Forelimb muscle (tissue), 1 donor: ENCODE measurements at places on chromosomes 6 and 20. TPM values are rescaled to one million over a fixed set of nuclear protein-coding genes. Genes with fewer than 3 reads are reported as not detected.

DNA sequence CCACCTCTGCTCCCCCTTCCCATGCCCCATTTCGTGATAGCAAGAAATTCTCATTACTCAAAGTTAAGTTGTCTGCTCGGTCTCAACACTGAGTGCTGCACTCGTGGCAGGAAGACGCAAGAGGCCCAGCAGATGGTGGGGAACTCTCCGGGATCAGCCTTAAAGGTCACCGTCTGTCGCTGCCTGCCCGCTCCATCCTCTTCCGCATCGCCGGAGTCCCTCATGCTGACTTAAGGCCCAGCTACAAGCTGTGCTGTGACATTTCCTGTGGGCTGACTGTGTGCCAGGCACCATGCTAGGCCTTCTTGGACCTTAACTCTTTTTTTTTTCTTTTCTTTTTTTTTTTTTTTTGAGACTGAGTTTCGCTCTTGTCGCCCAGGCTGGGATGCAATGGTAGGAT lies 17.8 kb downstream of the GRM4 start:
- DNase-seq = no peak

PPIL6 gene
- polyA plus RNA-seq = 5.2 TPM

- DNase-seq = no peak
These were observed 620 bp downstream of the TJAP1 start for GRCh38 chr6:43478008-43478372.

DNA sequence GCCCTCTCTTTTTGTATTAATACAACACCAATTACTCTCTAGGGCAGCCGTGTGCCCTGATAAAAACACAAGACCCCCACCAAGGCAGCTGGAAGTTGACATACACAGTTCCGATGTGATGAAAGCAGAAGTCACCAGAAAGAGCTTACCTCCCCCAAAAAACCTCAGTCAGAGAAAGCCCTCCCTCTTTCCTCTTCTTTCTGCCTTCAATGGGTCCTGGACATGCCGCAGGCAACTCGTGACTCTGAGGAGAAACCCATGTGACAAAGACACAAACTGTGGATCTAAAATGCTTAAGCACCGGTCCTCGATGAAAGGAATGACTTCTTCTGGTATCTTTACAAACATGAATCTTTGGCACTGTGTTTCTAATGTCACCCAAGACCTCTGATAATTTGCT lies 117.7 kb upstream of the CCDC28A start:
- no peak for DNase-seq

GNAS-AS1 gene
- polyA plus RNA-seq = 2.8 TPM

- DNase-seq = no peak
These were observed 5.2 kb downstream of the RPS12 start for GRCh38 chr6:132819405-132820161.

GRCh38 chr20:63095718-63096654 lies 89.2 kb upstream of the BHLHE23 start:
- DNase-seq = no peak
